Pulmonary artery endothelial cell (primary cell): ENCODE measurements at places on chromosomes 11 and 22.

DNA sequence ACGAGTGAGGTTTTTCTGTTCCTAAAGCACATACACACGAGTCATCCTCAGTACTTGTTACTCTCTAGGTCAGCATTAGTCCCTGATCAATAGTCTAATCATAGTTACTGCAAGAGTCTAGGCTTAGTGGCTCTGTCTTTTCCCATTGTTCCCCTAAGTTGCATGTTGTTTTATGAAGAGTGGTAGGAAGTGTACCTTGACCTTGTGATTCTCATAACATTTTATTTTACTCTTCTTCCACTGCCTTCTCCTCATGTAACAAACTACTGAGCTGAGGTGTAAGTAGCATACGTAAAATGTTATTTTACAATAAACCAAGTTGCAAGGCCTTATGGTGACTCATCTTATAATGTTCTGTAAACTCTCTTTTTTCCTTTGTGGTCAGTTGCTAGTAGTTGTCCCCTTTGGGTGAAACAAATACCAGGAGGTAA lies 15.0 kb downstream of the METTL15 start:
- no peak for DNase-seq

DNA sequence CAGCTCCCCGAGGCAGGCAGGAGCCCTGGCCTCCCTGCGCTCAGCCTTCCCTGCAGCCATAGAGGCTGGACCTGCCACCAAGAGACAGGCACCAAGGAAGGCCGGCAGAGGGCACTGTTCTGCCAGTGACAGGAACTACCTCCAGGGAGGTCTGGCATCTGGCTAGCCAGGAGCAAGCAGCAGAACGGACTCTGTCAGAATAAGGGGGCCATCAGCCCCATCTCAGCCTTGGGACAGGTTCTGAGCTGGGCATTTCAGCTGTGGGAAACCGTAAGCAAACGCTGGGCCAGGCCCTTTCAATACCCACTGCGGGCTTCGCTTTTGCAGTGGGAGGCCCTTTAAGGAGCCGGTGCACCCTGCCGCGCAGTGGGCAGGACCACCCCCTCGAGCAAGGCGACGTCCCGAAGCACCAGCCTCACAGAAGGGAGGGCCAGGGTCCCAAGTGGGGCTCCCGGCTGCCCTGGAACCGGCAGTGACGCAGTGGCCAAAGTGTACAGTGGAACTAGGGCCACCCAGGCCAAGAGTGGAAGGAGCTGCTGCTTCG lies 18.2 kb downstream of the IFT27 start:
- peak; percentile 44 for DNase-seq

- no peak for DNase-seq
These were observed 255.1 kb downstream of the CADM1 start for GRCh38 chr11:115249061-115249578.

- DNase-seq, result no peak
These were observed 61.7 kb downstream of the FLI1 start for GRCh38 chr11:128755564-128755963.

GRCh38 chr22:32994898-32995297 lies 63.3 kb downstream of the SYN3 start:
- no peak for DNase-seq

- no peak for DNase-seq
These were observed 110.9 kb downstream of the TSPAN18 start for GRCh38 chr11:44837661-44838060.
